ENCODE measurements at places on chromosomes 4 and X.

- no peak for DNase-seq
Measured at GRCh38 chrX:42695800-42696358, 82.1 kb downstream of the PPP1R2C start.

- no peak for DNase-seq
Measured at GRCh38 chrX:102708900-102709299, 3.3 kb upstream of the GPRASP2 start.

DNA sequence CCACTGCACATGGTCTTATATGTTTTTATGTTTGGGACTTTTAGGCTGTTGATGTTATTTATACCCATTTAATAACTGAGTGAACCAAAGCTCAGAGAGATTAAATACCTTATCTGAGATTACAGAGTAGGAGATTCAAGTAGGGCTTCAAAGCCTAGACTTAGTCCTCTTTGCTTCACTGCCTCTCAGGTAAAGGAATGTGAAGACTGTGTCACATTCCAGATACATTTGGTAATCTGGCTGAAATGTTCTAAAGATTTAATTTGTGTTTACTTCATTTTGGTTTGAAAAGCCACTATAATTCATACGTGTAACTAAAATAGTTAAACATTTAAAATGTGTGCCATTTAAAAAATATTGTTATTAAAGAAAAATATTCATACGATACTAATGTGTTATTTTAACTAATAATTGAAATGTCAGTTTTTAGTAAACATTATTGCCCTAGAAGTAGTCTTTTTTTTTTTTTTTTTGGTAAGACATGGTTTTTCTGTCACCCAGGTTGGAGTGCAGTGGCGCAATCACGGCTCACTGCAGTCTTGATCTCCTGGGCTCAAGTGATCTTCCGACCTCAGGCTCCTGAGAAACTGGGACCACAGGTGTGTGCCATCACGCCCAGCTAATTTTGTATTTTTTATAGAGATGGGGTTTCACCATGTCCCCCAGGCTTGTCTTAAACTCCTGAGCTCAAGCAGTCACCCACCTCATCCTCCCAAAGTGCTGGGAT is 54.3 kb downstream of the WWC2 start:
- DNase-seq = no peak

- DNase-seq = no peak
Measured at GRCh38 chrX:40146262-40147125, 48.7 kb upstream of the BCOR start.

- no peak for DNase-seq
Measured at GRCh38 chr4:2264481-2265041, 2.7 kb upstream of the MXD4 start.

GRCh38 chrX:6184900-6185515 is 43.7 kb downstream of the NLGN4X start:
- DNase-seq = no peak

GRCh38 chr4:65651751-65652150 is 18.5 kb downstream of the EPHA5 start:
- no peak for DNase-seq

GRCh38 chrX:50973199-50973598 is 62.7 kb downstream of the BMP15 start:
- no peak for DNase-seq

DNA sequence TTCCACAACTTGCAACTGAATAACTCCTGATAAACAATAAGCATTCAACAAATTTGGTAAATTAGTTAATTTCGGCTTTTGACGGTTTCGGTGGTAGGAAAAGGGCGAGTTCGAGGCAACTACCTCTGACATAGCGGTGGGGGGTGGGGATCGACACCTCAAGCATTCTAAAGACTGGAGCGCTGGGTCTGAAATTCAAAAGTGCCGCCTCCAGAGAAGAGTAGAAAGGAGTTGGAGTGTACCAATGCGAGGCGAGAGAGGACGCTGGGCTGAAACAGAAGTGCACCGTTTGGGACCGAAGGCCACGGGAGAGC is 725 bp downstream of the SMC1A start:
- no peak for DNase-seq

DNA sequence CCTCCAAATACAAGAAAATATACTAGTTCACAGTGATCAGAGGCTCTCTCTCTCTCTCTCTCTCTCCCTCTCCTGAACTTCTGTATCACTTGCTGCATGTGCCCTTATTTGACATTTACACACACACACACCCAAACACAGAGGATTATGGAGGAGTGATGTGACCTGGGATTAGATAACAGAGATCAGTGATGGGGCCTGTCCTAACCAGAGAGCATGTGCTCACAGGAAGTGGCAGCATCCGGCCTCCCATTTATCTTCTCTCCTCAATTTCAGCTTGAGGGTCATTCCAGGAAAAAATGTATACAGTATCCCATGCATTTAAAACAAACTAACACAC is 143.0 kb downstream of the TSPAN5 start:
- DNase-seq = no peak

GRCh38 chr4:91317434-91317833 is 986.3 kb upstream of the GRID2 start:
- no peak for DNase-seq

DNA sequence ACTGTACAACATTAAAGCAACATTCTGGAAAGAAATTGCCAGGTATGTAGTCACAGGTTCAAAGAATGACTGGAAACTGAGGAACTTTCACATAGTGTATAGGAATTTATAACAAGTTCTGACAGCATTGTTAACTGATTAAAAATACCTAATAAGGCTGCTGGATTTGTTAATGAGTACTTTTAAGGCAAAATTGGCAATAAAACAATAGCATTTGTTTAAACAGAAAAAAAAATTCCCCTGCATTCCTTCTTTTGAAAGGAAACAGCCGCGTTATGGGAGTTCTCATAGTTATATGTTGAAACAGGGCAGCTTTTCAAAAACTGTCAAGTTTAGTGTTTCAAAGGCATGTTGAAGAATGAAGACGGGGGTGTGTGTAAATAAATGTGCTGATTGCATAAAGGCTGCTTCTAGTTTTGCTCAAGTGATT is 282.5 kb upstream of the FAT1 start:
- DNase-seq = peak; percentile 10

- no peak for DNase-seq
Measured at GRCh38 chr4:53421791-53422190, 44.4 kb downstream of the FIP1L1 start.

DNA sequence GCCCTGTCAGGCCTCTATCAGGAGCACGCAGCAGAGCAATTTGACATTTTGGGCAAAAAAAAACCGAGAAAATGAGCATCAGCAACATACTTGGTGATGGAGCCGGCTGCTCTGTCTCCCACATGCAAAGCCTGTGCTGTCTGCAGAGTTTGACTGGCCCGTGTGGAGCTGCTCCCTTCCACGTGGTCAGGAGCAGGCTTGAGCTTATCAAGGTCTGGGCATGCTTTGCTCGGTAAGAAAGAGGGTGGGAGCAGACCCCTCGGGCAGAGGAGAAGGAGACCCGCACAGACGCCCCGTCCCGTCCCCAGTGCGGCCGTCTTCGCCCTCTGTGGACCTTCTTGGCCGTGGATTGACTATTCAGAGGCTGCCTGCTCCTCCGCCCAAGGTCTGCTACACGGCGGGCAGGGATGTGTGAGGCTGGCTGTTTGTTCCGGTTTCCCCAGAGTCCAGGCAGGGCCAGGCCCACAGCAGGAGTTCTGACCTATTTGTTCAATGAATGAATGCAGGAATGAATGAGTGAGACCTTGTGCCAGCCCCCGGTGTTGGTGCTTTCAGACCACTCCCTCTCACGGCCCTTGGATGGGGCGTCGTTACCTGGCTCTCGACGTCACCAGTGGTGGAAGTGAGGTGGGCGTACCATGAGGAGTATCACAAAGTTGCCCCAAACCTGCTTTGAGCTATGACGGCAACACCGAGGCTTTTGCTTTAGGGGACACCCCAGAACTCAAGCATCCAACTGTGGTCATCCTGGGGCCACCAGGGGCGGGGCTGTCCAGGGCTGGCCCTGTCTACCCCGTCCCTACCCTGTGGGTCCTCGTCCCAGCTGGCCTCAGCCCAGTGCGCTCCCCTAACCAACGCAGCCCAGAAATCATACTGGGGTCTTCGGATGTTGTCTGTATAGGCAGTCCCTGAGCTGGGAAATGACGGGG is 54.7 kb upstream of the ADRA2C start:
- no peak for DNase-seq

DNA sequence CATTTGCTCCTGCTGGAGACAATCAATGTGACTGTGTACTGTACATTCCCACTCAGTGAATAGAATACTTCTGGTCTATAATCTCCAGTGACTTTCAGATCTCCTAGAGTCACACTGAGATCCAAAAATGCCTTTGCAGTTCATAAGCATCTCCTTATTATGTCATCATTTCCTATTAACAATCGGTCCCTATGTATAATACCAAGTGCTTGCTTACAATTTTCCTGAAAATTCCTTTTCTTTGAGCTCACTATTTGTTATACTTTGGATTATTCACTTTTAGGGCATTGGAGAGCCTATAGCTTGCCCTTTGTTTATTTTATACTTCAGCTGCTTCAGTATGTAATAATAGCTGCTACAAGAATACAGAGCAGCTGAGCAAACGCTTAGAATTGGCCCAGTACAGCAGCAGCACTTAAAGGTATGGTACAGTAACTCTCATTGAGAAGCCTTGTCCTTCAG is 313.0 kb downstream of the DCTD start:
- DNase-seq = peak; percentile 22

- peak; percentile 4 for DNase-seq
Measured at GRCh38 chr4:119550857-119551532, 77.6 kb downstream of the PDE5A start.

DNA sequence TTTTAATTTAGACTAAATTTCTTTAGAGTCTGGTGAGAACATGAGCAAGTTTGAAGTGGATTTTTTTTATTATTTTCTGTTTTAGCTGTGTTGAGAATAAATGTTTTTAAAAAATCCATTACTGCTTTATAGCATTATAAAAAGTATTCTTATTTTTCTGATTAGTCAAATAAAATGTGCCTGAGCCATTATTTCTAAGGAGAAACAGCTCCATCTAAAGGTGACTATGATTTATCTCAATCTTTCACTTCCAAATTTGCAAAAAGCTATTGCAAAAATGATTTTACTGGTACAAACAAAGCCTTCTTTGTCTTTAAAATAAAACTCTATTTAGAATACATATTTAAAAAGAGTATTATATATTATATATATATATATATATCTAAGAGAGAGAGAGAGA is 959.2 kb downstream of the FAM133A start:
- DNase-seq = no peak

DNA sequence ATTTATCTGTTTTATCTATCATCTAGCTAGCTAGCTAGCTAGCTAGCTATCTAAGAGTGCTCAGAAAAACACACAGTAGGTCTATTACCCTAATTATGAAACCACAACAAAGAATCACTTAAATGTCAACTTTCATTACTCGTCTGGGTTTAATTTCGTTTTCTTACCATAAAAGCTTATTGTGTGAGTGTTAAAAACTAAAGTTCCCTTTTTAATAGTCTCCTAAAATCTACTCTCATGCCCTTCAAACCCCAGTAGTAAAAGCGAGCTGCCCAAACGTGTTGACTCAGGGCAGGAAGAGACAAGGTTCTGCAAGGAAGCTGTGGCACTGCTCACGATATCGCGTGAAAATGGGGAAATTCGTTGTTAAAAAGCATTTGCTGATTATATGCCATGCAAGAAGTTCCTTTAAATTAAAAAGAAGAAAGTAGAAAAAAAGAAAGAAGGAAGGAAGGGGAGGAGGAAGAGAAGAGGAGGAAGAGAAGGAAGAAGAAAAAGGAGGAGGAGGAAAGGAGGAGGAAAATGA is 595 bp downstream of the MBNL3 start:
- no peak for DNase-seq

DNA sequence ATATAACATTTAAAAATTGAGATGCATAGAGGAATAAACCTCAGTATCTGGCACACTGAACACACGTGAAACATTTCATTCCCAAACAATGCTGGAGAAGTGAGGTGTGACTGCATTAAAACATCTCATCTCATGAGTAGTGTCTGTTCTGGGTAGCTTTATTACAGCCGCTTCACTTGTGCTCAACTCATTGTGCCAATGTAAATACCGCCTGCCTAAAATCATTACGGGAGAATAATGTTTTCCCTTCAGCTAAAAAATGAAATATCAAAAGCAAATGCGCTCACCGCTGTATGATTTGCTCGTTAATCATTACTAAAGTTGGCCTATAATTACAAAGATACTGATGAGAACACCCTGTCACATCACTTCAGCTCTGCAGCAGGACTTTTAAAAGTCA is 110.2 kb upstream of the PRPS2 start:
- DNase-seq = no peak

DNA sequence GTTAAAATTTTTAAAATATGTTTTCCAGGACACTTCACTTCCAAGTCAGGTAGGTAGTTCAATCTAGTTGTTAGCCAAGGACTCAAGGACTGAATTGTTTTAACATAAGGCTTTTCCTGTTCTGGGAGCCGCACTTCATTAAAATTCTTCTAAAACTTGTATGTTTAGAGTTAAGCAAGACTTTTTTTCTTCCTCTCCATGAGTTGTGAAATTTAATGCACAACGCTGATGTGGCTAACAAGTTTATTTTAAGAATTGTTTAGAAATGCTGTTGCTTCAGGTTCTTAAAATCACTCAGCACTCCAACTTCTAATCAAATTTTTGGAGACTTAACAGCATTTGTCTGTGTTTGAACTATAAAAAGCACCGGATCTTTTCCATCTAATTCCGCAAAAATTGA is 49.7 kb downstream of the XIAP start:
- no peak for DNase-seq

DNA sequence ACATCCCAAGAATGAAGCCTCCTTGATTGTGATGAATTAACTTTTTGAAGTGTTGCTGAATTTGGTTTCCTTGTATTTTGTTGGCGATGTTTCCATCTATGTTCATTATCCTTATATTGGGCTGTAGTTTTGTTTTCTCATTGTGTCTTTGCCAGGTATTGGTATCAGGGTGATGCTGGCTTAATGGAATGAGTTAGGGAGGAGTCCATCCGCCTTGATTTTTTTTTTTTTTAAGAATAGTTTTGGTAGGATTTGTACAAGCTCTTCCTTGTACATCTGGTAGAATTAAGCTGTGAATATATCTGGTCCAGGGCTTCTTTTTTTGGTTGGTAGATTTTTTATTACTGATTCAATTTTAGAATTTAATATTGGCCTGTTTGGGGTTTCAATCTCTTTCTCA is 166.1 kb upstream of the WDFY3 start:
- DNase-seq = no peak

- no peak for DNase-seq
Measured at GRCh38 chr4:52889354-52889753, 27.2 kb downstream of the RASL11B start.

DNA sequence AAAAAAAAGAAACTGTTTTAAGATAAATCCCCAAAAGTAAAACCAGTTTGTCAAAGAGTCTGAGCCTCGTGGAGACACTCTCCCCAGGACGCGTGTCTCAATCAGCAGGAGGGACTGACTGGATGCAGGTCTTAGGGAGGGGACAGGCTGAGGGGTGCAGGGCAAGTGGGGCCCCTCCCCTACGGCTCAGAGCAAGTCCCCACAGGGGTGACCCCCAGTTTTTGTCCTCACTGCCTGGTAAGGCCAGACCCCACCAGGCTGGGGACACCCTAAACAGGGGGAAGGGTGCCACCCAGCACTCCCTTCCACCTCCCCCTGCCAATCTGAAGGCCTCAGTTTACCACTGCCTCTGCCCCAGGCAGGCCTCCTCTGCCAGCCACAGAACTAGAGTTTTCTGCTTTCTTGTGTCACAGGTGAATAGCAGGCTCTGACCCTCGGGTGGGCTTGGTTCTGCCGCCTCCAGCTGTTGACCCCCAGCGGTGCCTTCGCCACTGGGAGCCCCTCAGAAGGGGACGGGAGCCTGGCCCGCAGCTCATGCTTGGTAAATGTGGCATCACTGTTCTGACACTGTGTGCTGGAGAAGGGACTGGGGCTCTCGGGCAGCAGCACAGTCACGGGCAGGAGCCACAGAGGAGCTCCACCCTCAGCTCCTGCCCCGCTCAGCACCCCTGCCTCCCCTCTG is 69.8 kb upstream of the MXD4 start:
- no peak for DNase-seq

- no peak for DNase-seq
Measured at GRCh38 chr4:148289740-148290139, 152.5 kb downstream of the NR3C2 start.

Data from AG08395 (cell line).